ENCODE measurements at places on chromosomes 7 and 10.

DNA sequence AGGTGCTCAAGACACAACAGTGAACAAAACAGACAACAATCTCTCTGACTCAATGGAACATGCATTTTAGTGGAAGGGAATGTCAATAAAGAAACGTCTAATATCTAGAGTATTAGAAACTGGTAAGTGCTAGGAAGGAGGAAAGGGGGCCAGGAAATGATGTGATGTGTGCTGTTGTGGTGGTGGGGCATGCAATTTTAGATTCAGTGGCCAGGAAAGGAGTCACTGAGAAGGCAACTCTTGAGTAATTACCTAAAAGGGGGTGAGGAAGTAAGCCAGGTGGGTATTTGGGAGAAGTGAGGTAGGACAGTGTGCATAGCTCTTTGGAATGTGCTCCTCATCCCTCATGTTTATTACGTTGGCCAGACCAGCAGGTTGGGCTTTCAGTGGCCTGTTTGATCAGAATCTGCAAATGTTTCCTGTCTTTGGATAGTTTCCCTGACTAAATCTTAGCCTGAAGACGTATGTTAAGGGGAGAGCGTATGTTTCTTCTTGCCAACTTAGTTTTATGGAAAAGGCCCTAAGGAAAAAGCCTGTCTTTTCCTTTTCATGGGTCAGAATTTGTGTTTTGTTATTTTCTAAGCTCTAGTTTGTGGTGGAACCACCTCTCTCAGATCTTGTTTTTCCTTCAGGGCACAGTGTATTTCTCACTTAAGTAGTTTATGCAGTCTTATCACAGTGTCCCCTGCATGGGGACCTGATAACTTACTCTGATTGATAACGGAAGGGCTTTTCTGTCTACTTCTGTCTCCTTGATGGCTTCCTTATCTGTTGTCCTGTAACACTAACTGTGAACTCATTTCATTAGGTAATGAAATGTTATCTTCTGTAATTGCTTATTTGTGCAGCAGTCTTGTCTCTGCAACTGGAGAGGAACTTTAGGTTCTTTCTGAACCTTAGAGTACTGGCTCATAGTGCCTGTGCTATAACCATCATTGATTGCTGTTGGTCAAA, 203.7 kb downstream of the AUTS2 start:
- no peak for DNase-seq

- DNase-seq = no peak
These were observed 18.0 kb downstream of the CNNM2 start for GRCh38 chr10:102935939-102936605.

GRCh38 chr7:4720225-4720624, 38.1 kb downstream of the FOXK1 start:
- DNase-seq = no peak

- DNase-seq = no peak
These were observed 1.7 kb downstream of the ADAMTS14 start for GRCh38 chr10:70673929-70674559.

GRCh38 chr10:84267503-84268126, 22.8 kb downstream of the RGR start:
- no peak for DNase-seq

- DNase-seq = no peak
These were observed 5.0 kb downstream of the YWHAG start for GRCh38 chr7:76353744-76354143.

- DNase-seq = no peak
These were observed 854 bp downstream of the MTG1 start for GRCh38 chr10:133394801-133395221.

- DNase-seq = no peak
These were observed 40.6 kb downstream of the GHRHR start for GRCh38 chr7:31004393-31004792.

All from right kidney (tissue), 9 donors.